A172 (cell line): ENCODE measurements at places on chromosomes 1 and 21. TPM values are rescaled to one million over a fixed set of nuclear protein-coding genes. Genes with fewer than 3 reads are reported as not detected.

DNA sequence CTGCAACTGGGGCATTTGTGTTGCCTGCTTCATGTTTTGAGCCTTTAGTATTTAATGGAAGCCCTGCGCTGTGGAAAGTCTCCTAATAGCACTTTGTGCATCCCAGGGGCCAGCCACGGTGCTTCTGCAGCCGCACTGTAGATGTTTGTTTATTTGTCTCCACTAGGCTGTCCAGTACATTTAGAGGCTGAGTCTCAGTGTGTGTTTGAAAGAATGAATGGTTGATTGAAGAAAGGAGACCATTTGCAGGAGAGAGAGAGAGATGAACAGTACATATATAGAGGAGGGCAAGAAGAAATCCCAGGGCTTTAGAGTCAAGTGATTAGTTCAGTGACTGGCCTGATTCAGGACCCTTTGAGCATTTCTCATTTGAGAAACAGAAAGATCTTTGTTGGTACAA is 33.9 kb downstream of the MPZL1 start:
- no peak for DNase-seq

GRCh38 chr1:193068013-193068412 is 8.6 kb downstream of the RO60 start:
- DNase-seq = no peak

GRCh38 chr1:11507309-11507708 is 28.4 kb downstream of the DISP3 start:
- DNase-seq = no peak

- DNase-seq = no peak
Observed at GRCh38 chr1:2271841-2272655, 43.9 kb downstream of the SKI start.

GRCh38 chr1:222736972-222737371 is at the start of gene FAM177B:
FAM177B (plus strand) TSS chr1:222737202; CDS start chr1:222746546, 9,344 bp downstream.
- DNase-seq = no peak

Gene C1orf185
- total RNA-seq = not detected in 2 replicates

DNA sequence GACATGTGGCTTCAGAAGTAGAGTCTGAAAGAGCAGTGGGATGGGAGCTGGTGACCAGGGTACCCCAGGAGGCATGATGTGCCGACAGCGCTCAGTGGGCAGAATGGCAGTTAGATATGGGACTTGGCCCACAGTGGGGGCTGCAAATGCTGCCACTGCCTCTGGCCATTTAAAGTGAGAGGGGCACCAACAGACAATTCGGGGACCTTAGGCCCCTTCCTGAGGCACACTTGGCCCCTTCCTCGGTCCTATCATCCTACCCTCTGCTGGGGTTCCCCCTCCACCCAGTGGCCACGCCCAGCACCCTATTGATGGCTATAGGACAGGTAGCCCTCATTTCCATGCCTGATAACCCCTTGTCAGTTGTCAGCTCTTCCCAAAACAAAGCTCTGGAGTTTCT is 36.6 kb upstream of the EPHA8 start:
- DNase-seq = no peak

GRCh38 chr1:17867470-17867869 is 112.3 kb downstream of the ACTL8 start:
- no peak for DNase-seq

Gene SLC44A3
- total RNA-seq = 0.10 TPM in 1 of 2 replicates, not detected in the other

- DNase-seq = no peak
Observed at GRCh38 chr21:36188081-36188681, 31.6 kb downstream of the DOP1B start.

DNA sequence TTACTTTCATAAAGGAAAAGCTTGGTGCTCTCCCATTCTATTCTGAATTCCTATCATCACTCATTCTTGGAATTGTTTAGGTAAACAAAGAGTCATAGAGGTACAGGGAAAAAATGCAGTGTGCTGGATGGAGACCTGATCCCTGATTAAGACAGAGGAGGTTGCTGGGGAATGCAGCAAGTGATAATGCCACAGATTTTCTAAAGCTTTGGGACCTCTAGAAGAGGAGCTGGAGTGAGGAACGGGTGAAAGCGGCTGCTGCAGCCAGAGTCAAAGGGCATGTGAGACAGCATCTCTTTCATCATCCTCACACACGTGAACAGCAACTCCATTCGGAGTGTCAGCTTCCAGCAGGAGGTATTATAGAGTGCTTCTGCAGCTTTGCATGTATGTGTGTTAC is 54.9 kb upstream of the DIPK1A start:
- no peak for DNase-seq

GRCh38 chr1:158203693-158204457 is 23.2 kb downstream of the CD1D start:
- peak; percentile 69 for DNase-seq

DNA sequence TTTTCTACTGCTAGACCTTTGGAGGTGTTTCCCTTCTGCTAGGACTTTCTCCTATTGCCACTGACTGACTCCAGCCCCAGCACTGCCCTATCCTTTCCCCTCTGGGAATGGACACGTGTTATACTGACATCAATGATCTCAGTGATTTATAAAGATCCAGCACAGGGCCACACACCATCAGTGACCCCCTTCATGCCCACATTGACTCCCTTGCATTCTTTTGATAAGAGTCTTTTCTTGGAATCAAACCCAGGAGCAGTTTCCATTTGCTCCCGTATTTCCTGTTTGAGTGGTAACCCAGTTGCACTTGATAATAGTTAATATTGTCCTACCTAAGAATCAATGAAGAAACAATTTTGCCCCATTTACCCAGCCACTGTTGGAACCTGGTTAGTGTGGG is 501.0 kb upstream of the USP24 start:
- DNase-seq = no peak

- DNase-seq = no peak
Observed at GRCh38 chr1:155513300-155513916, 49.2 kb downstream of the ASH1L start.

Gene TRAF5
- 9.4 and 9.5 TPM in 2 replicates for total RNA-seq

- DNase-seq = no peak
Observed at GRCh38 chr1:3082051-3082450, 13.0 kb downstream of the PRDM16 start.

Gene PHACTR4
- 4.0 and 6.0 TPM in 2 replicates for total RNA-seq

GRCh38 chr1:94993931-94994645 is 67.2 kb upstream of the CNN3 start:
- DNase-seq = no peak

Gene F13B
- total RNA-seq = not detected in 2 replicates

DNA sequence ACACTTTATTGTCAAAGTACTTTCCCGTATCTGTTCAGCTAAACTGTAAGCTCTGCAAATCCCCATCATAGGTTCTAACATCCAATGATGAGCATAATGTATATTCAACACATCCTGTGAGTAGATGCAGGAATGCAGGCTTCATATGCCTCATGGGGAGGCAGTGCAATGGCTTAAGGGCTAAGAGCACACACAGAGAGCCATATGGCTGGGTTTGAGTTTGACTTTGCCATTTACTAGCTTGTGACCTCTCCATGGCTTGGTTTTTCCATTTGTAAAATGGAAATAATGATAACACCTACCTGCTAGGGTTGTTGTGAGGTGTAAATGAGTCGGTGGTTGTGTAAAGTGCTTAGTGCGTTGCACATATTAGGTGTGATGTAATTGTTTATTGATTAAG is 13.4 kb downstream of the RCSD1 start:
- DNase-seq = no peak

Gene LMX1A
- total RNA-seq = not detected in 2 replicates

Gene RXRG
- total RNA-seq = not detected in 2 replicates

Gene LAPTM5
- total RNA-seq = 0.12 TPM in 1 of 2 replicates, not detected in the other
